ENCODE measurements at places on chromosomes 12 and 14. TPM values are rescaled to one million over a fixed set of nuclear protein-coding genes. Genes with fewer than 3 reads are reported as not detected.

GRCh38 chr12:89464974-89465592 is 59.5 kb downstream of the GALNT4 start:
- DNase-seq: no peak

DNA sequence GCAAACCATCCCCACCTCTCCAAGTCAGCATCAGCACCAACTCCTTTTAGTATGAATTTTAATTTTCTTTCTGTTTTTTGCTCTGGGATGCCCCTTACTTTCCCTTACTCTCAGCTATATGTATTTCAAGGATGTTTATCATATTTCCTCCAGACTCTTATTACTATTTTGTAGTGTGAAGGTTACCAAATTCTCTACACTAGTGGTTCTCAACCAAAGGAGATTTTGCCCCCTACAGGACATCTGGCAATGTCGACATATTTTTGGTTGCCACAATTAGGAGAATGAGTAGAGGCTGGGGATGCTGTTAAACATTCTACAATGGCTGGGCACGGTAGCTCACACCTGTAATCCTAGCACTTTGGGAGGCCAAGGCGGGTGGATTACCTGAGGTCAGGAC is 29.1 kb upstream of the SOS2 start:
- no peak for DNase-seq

DNA sequence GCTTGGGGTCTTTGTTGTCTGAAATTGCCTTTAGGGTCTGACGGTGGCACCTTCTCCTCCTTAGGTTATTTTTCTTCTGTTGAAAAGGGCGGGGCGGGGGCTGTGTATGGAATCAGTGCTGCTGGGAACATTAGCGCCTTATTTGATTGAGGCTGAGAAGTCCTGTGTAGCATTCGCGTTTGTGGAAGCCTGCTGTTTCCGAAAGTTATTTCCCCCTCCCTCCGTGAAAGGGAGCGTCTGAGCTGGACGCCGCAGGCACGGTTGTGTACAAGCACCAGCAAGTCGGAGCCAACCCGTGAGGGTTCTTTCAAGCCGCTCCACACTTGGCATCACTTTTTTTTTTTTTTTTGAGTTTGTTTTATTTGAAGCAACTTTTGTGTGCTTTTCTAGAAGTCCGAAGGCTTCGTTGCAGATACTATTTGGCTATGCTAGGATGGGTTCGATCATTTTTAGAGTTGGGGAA is 1.1 kb downstream of the SYNE2 start:
- no peak for DNase-seq

GRCh38 chr12:23699031-23699430 is 250.4 kb downstream of the SOX5 start:
- DNase-seq: no peak

- no peak for DNase-seq
Observed at GRCh38 chr14:97994020-97994531, 1196.9 kb downstream of the VRK1 start.

GRCh38 chr14:76975051-76975450 is 53.5 kb downstream of the IRF2BPL start:
- no peak for DNase-seq

DNA sequence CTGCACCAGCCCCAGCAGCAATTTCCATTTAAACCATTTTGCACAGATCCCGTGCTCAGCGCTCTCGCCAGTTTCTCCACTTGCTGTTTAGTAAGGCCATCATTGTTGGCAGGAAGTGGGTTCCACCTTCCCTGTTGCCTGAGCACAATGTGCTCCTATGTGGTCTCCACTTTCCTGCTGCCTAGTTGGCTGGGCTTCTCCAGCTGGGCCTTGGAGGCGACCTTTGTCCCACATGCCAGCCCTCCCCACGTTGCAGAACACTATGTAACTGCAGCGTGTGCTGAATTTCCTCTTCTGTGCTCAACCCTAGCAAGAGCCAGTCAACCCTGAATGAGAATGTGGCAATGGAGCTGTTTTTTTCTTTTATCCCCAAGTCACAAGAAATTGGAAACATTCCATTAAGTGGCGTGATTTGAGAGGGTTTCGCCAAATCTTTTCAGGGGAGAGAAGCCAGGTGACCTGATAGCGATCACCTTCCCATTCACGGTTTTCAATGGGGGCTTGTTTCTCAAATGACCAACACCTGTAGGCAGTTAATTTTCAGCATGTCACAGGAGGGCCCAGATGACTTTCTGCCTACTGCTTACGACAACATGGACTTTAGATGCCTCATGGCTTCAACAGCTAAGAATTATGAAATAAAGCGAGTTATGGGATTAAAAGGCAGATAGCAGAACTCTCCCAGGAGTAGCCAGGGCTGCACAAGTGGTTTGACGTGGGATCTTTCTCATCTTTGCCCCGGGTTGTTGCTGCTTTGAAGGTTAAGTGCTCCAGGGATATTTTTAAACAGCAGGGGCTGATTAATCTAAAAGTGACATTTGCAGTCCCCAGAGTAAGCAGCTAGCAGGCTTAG is at the start of gene ACACB:
Gene ACACB (plus strand): TSS at position 830 of the 853 bp plus-strand sequence. CDS start 22,819 bp downstream, outside the sequence.
- no peak for DNase-seq

GALNT6 gene
- total RNA-seq: 8.0 TPM

APOF gene
- not detected for total RNA-seq

FAM216A gene
- 6.7 TPM for total RNA-seq
